ENCODE measurements at places on chromosomes 3 and 15.

DNA sequence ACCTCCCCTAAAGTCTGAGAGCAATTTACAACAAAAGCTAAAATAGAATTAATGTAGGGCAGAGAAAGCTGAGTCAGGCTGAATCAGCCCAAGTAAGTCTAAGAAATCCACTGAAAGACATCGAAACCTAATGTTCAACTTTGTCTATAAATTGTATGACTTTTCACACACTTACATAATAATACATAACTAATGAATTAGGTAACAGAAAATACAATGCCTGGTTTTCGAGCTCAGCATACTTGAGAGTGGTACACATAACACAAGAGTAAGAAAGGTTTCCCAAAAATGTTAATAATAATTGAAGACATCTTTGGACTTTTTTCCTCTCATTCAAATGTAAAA, 55.3 kb upstream of the VGLL4 start:
- no peak for DNase-seq

DNA sequence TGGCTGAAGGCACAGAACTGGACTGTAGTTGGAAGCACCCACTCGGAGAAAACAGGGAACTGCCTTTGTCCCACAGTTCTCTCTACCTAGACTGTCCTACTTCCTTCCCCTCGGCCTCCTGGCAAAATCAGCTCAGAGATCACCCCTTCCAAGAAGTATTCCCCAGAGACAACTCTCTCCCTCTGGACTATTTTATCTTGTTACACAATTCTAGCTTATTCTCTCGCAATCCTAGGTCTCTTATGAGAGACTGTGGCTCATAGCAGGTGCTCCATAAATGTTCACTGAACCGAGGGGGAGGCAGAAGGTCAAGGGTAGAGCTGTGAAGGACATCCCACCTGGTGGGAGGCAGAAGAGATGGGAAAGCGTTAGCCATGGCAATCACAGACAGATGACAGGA, 10.6 kb downstream of the HEG1 start:
- DNase-seq: no peak

- DNase-seq: no peak
Measured at GRCh38 chr15:75313116-75313845, 22.6 kb upstream of the COMMD4 start.

DNA sequence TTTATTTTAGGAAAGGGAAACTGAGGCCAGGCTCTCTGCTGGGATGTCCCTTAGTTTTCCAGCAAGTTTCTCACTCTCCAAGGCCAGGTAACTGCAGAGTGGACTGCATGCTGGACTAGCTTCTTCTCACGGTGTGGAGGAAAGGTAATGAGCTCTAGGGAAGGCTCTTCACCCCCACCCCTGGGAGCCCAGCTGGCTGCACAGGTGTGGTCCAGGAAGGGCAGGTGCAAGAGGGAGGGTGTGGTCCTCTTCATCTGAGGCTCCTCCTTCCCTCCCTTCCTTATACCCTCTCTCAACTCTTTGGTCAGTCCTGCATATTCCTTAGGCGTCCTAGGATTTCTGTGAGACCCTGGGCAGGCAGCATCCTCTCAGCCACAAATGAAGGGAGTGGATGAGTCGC, 33.9 kb downstream of the RNU5B-1 start:
- no peak for DNase-seq

DNA sequence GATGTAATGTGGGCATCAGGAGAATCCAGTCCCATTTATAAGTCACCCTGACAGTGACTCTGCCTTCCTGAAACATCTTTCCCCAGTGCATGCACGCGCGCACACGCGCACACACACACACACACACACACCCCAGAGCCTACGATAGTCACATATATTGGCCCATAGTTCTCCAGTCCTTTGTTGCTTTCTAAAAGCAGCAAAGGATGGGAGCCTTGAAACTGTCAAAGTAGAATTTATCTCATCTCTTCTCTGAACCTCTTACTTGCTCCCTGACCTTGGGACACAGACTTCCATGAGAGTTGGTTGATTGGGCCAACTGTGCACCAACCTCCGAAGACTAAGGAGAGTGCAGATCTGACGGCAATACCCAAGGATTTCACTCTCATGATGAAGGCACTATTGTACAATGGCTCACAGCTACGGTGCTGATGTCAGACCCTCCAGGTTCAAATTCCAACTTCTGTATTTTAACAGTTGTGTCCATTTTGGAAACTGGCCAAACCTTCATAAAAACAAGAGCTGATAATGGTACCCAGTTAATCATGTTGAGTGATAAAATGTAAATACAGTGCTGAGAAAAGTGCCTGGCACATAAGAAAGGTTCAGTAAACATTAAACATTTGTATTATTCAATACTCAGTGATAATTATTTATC, 8.3 kb downstream of the CPA3 start:
- no peak for DNase-seq

- no peak for DNase-seq
Measured at GRCh38 chr3:122183521-122183892, at the start of gene CASR. TSS of gene CASR (plus strand) at chr3:122183668. CDS start at chr3:122254190, 70,522 bp downstream.

- no peak for DNase-seq
Measured at GRCh38 chr15:91887321-91887720, 33.8 kb downstream of the SLCO3A1 start.

DNA sequence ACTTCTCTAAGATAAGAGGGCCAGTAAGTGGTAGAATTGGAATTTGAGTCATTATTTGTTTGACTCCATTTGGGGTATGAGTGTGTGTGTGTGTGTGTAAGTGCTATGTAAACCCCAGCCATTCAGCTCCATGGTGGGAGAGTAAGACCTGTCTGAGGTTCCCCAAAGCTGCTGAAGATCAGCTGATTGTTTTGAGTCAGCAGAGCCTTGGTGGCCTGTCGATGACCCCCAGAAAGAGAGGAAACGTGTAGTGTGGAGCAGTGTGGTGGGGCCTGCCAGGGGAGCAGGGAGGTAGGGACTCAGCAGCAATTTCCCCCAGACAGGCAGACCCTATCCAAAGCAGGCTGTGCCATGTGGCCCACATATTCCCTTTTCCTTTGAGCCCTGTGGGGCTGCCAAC, 5.3 kb downstream of the DVL3 start:
- no peak for DNase-seq

DNA sequence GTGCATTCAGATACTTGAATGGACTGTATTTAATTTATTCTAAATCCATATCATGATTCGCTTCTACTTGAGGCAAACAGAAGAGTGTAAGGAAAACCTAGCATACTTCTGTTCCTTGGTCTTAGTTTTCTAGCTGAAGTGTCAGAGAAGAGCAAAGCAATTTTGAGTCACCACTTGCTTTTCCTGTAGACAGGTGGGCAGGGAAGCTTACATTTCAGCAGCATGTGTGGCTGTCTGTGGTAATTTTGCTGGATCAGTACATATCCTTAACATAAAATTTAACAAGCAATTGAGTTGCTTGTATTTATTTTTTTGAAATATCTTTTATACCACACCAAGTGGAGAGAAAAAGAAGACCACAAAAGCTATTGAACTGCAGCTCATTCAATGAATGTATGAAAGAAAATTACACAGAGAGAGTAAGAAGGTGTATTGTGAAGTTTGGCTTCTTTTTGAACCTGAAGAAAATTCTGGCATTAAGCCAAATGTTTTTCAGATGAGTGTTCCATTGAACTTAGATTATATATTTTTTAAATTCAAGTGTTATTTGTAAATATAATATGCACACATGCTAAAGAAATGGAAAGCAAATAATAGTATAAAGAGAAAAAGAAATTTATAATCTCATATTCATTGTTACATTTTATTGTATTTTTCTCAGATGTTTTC, 747.6 kb downstream of the NAALADL2 start:
- DNase-seq: no peak

All from stimulated activated CD8-positive, alpha-beta memory T cell treated with anti-CD3 and anti-CD28 coated beads, Interleukin-7, amount 100 ng/mL, for 24 hours (primary cell).